ENCODE measurements at places on chromosomes 11 and 22. TPM values are rescaled to one million over a fixed set of nuclear protein-coding genes. Genes with fewer than 3 reads are reported as not detected.

- H3K4me1 ChIP-seq, result no peaks in the 10 kb centered on the region
- DNase-seq, result no peak
- H3K27me3 ChIP-seq, result peaks cover 39% of the 10 kb centered on the region
- H3K4me3 ChIP-seq, result no peak overlapping the region
Measured at GRCh38 chr11:8256271-8257002, 7.2 kb downstream of the LMO1 start.

DNA sequence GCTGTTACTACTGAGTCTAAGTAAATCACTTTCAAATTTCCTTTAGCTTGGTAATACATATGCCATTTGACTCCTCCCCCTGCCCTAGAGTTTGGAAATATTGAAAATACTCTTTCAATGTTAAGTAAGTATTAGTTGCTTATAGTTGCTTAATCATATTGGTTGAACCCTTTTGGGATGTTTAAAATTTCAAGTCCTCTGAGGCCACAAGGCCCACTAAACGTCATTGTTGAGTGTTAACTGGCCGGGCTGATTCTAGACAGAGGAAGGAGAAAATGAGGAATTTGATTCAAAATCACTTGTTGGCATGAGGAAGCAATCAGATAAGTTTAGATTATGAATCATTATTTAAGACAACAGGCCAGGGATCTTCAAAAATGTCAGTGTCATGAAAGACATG is 8.5 kb downstream of the NAV2 start:
- peaks cover 25% of the 10 kb centered on the region for H3K4me1 ChIP-seq
- no peak for DNase-seq
- H3K27me3 ChIP-seq, result peaks cover 10% of the 10 kb centered on the region
- no peaks in the 10 kb centered on the region for H3K36me3 ChIP-seq
- H3K27ac ChIP-seq, result no peak overlapping the region

- H3K4me3 ChIP-seq, result no peak overlapping the region
- no peak overlapping the region for H3K27ac ChIP-seq
- H3K27me3 ChIP-seq, result no peaks in the 10 kb centered on the region
Measured at GRCh38 chr11:122633219-122633829, 22.2 kb upstream of the UBASH3B start.

DNA sequence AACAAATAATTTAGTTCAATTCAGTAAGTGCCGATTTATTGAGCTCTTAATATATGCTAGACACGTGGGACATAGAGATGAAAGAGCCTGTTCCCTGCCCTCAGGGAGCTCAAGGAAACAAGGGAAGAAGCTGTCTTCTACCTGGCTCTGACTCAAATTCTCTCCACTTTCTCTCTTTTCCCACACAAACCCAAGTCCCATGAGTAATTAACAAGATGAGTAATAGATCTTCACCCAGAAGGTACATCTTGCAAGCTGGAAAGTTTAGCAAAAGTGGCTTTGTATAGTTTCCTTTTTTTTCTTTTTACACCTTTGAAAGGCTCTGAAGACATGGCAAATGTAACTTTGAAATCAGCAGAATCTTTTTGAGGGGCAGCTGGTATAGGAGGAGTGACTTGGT is 48.2 kb upstream of the CHST1 start:
- no peak for DNase-seq
- H3K27me3 ChIP-seq, result peaks cover 21% of the 10 kb centered on the region
- no peak overlapping the region for H3K4me3 ChIP-seq
- H3K4me1 ChIP-seq, result no peaks in the 10 kb centered on the region
- H3K36me3 ChIP-seq, result no peaks in the 10 kb centered on the region

DNA sequence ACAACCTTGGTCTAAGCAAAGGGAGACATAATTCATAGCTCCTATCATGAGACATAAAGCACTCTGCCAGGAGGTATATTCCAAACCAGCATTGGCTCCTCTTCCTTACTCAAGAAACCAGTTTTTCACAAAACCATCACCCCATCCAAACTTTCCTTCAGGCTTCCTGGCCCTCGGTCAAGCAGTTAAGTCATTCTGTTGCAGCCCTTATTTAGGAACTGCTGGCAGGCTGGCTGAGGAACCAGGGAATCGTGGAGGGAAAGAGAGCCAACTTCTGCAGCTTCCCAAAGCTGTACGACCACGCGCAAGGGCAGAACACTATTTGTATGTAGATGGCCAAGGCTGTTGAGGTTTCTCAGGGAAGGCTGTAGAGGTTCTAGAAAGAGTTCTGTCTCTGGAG is 680 bp downstream of the IFT46 start:
- H3K4me3 ChIP-seq, result peak overlapping the region; percentile 61
- peaks cover 33% of the 10 kb centered on the region for H3K4me1 ChIP-seq
- peak overlapping the region; percentile 87 for H3K27ac ChIP-seq

DNA sequence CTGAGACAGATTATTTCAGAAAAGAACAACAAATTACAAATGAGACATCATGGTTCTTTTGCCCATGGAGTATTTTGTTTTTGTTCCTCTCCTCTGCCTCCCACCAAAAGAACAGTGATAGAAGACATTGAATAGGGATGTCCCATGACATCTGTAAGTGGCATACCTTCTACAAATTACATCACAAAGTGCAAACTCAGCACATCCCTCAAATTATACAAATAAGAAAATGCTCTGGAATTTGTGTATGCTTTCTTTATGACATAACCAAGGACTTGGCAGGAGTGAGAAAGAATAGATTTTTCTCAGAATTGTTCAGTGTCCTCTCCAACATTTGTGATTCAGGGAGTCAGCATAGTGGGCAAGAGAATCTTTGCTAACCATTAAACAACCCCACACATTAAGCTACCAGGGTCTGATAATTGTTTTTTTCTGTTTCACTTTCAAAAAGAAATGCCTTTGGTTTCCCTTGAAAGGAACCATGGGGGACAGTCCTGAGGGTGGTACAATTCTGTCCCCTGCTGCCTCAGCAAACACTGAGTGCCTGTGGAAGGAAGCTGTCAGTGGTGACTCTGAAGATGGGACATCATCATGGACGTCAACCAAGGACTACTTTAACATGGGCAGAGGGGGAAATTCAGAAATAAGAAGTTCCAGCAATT is 430.3 kb downstream of the AASDHPPT start:
- no peaks in the 10 kb centered on the region for H3K4me1 ChIP-seq
- DNase-seq, result no peak
- H3K36me3 ChIP-seq, result no peaks in the 10 kb centered on the region
- no peak overlapping the region for H3K27ac ChIP-seq

DNA sequence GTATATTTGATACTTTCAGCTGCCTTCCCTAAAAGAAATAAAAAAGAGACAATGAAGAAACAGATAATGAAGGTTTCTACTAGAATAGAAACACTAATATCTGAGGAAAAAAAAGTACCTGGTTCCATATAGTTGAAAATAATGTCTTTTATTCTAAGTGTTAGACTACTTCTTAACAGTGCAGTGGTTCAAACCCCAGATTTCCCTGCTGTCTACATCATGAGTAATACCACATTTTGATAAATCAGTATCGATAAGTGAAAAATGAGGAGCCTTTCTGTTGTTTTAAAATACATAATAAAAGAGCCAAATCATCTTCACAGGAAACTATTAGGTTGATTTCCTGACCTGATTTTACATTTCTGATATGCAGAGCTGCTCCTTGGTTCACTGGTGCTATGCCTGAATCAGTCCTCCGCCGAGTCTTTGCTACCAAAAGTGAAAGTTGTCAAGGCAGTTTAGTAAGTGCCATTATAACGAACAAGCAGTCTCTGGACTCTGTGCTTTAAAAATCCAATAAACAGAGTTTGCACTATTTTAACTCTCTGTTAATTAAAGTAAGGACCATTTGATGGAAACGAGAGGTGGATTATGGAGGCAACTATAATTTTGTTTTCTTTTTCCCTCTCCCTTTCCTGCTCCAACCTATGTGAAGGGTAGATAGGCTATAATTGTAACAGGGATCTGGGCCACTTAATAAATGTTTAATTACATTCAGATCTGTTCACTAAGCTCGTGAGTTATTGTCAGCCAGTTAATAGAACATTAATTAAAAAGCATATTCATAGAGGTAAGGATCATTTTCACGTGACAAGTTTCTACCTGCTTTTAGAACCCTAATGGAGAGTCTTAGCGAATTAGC is 724.5 kb upstream of the RAG2 start:
- no peaks in the 10 kb centered on the region for H3K4me1 ChIP-seq
- DNase-seq, result no peak
- H3K27me3 ChIP-seq, result no peaks in the 10 kb centered on the region
- H3K27ac ChIP-seq, result no peak overlapping the region
- H3K36me3 ChIP-seq, result no peaks in the 10 kb centered on the region

DNA sequence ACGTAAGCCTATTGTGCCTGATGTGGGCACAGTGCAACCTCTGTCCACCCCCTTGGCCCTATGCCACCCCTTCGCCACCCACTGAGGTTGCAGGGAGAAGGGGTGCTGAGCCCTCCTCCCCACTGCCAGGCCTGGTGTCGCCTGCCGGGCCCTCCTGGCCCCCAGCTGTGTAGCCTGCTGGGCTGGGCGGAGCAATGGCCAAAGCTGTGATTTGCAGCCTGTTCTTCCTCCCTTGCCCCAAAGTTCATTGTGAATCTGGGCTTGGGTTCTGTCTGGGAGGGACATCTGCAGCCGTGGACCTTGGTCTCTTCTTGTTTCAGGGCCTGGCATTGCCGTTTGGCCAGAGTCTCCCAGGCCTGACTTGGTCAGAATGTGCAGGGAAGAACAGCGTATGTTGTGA is 121.9 kb downstream of the PKNOX2 start:
- H3K4me3 ChIP-seq, result no peak overlapping the region
- peaks cover 19% of the 10 kb centered on the region for H3K27me3 ChIP-seq

GRCh38 chr11:75330291-75330690 is 21.2 kb downstream of the ARRB1 start:
- peaks cover 82% of the 10 kb centered on the region for H3K4me1 ChIP-seq
- peak overlapping the region; percentile 22 for H3K4me3 ChIP-seq
- H3K27me3 ChIP-seq, result no peaks in the 10 kb centered on the region
- H3K27ac ChIP-seq, result peak overlapping the region; percentile 96
- no peak for DNase-seq
- H3K36me3 ChIP-seq, result peaks cover 9% of the 10 kb centered on the region

DNA sequence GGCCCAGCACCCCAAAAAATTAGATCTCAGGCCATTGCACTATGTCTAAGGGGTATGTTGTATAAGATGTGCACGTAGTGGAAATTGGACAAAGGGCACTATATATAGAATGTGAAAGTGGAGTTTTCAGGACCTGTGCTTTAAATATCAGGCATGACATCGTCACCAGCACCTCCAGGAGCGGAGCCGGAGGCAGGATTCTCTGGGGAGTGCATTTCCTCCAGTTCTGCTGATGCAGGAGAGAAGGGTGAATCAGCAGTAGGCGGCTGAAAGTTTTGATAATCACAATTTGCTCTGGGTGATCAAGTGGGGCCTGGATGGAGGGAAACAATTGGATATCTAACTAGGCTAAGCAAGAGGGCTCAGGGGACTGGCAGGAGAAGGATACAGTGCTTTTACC is 69.1 kb upstream of the NTM start:
- no peak overlapping the region for H3K4me3 ChIP-seq
- H3K4me1 ChIP-seq, result no peaks in the 10 kb centered on the region
- no peaks in the 10 kb centered on the region for H3K36me3 ChIP-seq
- peaks cover 6% of the 10 kb centered on the region for H3K27me3 ChIP-seq
- no peak for DNase-seq

GRCh38 chr22:27405672-27406388 is 395.7 kb downstream of the MN1 start:
- H3K27ac ChIP-seq, result no peak overlapping the region
- H3K36me3 ChIP-seq, result no peaks in the 10 kb centered on the region
- no peak overlapping the region for H3K4me3 ChIP-seq
- peaks cover 17% of the 10 kb centered on the region for H3K27me3 ChIP-seq
- no peaks in the 10 kb centered on the region for H3K4me1 ChIP-seq

DNA sequence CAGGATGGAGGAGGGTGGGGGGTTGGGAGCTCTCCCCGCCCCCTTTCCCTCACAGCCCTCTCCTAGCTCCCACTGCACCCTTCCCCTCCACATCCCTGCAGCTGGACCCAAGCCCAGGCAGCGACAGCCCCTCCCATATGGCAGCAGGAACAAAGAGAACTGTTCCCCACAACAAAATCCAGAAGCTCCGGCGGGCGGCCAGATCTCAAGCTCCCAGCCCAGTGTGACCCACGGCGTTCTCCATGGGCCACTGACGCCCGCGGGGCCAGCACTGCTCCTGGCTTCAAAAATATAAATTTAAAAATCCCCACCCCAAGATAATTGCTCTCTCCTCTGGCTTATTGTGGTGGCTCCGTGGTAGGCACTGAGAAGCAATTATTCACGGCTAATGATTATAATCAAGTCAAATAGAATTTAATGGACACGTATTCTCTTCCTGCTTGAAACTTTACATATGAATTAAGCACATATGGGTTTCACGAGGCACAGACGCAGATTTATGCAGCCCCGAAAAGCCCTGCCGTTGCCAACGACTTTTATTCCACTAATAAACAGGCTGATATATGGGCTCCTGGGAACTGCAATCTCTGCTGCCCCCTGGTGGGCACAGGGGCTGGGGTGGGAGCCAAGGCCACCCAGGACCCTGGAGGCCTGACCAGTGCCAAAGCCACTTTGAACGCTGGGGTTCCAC is 17.5 kb downstream of the MACROD1 start:
- H3K27ac ChIP-seq, result no peak overlapping the region
- H3K27me3 ChIP-seq, result no peaks in the 10 kb centered on the region
- H3K36me3 ChIP-seq, result peaks cover 2% of the 10 kb centered on the region
- H3K4me1 ChIP-seq, result peaks cover 18% of the 10 kb centered on the region

VSIG10L2 gene
- not detected for polyA plus RNA-seq

GUCY1A2 gene
- not detected for polyA plus RNA-seq

CHRM1 gene
- polyA plus RNA-seq, result not detected

OR5D16 gene
- polyA plus RNA-seq, result not detected

KCNQ1OT1 gene
- 0.05 TPM for polyA plus RNA-seq

OR51B2 gene
- not detected for polyA plus RNA-seq

MYBPC3 gene
- polyA plus RNA-seq, result not detected

Data from naive thymus-derived CD8-positive, alpha-beta T cell (primary cell).